ENCODE measurements at places on chromosomes 13 and 19.

DNA sequence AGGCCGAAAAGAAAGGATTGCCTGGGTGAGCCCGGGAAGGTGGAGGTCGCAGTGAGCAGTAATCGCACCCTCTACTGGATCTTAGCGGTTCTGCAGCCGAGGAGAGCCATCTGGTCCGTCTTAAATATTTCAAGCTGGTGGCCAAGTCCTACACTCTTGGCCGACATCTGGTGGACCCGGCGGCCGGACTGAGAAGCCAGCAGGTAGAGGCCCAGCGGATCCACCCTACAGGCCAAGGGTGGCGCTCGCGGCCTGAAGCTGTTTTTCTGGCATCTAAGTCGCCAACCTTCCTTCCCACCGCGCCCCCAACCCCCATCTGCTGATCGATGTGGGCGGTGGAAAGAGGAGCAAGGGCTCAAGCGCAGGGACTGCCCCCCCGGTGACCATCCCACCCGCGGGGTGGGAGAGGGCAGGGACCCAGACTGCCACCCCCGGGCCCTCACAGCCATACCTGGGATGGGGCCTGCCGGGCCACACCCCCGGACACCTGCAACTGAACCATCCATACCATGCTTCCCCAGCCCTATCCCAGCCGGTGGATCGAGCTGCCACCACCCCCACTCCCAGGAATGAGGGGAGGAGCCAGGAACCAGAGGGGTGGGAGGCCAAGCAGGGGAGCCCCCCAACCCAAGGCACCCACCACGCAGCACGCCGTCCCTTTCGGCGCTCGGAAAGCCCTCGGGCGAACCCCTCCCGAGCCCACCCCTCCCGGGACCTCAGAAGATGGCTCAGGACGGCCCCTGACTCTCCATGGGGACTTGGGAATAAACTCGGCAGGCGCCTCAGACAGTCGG, 46.3 kb upstream of the ZNF730 start:
- DNase-seq = no peak

- DNase-seq = no peak
These were observed 1.3 kb downstream of the BBC3 start for GRCh38 chr19:47229676-47230053.

DNA sequence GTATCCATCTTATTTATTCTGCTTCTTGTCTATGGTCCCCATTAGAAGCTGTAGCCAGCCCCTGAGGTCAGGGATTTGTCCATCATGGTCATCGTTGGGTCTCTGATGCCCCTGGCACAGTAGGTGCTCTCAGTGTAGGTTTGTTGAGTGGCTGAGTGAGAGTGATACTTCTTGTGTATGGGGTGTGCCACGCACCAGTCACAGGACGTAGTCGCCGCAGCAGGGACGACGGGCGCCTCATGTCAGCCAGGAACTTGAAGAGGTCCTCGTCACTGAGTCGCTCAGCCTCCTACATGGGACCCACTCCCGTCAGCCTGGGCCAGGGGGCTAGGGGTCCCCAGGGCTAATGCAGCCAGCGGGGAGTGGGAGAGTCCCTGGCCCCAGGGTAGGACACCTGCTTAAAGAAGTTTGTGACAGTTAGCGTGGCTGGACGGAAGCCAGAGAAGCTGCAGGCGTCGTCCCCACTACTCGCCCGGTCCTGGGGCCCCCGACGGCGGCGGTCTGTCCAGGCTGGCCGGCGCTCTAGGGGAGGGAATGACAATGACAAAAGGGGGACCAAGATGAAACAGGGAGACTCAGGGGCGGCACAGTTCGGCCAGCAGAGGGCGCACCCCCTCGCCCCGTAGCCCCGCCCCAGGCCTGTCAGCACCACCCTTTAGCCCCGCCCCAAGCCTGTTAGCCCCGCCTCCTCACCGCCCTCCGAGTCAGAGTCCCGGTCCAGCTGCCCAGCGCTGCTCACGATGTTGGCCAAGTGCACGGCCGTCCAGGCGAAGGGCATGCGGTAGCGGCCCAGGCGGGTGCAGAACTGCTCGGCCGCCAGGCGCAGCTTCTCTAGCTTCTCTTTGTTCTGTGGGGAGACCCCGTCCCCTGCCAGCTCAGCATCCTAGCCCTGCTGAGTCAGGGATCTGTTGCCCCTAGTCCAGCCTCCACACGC, 3.7 kb downstream of the ANGPTL8 start:
- DNase-seq = peak; percentile 54

DNA sequence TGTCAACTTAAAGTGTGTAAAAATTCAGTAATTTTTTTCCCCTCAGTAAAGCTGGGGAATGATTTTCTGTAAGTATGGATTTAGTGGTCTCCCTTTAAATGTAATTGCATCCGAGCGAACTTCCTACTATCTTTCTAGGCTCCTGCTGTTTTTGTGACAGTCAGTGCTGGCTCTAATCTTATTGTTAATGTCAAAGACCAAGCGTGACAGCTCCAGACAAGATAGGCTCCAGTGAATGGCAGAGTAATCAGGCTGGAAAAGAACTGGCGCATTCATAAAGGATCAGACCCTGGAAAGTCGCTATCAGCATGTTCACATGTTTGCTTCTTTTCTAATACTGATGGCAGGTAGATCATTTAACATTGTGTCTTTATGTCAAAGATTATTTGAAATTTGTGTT, 908.0 kb upstream of the ATXN8OS start:
- DNase-seq = no peak

GRCh38 chr13:106530980-106531481, 4.4 kb downstream of the EFNB2 start:
- DNase-seq = no peak

GRCh38 chr19:40806423-40807146, 7.6 kb downstream of the EGLN2 start:
- peak; percentile 46 for DNase-seq

DNA sequence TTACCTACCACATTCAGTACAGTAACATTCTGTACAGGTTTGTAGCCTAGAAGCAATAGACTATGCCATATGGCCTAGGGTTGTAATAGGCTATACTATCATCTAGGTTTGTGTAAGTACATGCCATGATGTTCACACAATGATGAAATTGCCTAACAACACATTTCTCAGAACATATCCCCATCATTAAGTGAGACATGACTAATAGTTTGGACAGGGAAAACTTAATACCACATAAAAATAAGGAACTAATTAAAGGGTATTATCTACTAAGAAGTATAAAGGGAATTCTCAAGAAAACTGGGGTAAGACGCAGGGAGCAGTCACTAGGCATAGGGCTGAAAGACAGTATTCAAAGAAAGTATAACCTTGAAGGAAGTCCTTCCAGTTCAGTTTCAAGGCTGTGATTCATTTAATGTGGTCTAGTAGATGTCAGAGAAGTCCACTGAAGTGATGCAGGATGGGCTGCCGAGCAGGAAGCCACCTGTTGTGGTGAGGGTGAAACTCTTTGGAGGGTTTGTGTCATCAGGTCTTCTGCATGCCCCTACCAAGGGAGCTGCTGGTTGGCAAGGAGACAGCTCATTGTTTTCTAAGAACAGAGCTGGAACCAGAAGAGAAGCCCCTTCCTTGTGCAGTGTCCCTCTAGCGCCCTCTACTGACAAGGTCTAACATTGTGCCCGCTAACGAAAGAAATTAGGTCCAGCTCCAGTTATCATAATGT, 122.9 kb downstream of the OLFM4 start:
- no peak for DNase-seq

GRCh38 chr13:32878163-32878562, 138.1 kb upstream of the KL start:
- no peak for DNase-seq

DNA sequence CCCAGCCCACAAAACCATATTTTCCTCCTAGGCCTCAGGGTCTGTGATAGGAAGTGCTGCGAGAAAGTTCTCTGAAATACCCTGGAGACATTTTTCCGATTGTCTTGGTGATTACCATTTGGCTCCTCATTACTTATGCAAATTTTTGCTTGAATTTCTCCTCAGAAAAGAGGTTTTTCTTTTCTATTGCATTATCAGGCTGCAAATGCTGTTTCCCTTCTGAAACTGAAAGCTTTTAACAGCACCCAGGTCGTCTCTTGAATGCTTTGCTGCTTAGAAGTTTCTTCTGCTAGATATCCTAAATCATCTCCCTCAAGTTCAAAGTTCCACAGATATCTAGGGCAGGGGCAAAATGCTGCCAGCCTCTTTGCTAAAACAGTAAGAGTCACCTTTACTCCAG, 434.2 kb downstream of the PCDH20 start:
- DNase-seq = no peak

- no peak for DNase-seq
These were observed 1152.9 kb downstream of the PCDH9 start for GRCh38 chr13:66077132-66077689.

- no peak for DNase-seq
These were observed 4.3 kb downstream of the RNU6-9 start for GRCh38 chr19:897442-898039.

DNA sequence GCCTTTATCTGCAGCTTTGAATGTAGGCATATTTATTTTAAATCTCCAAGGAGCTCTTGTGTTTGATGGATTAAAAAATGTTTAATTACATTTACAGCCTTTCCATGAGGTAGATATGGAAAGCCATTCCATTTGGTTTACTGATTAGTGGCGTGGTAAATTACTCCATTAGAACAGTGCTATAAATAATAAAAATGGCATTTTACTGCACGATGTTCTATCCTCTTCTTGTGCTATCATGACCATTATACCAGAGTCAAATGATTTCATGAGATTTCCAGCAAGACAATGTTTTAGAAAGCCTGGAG, 250.9 kb upstream of the HTR2A start:
- DNase-seq = no peak

DNA sequence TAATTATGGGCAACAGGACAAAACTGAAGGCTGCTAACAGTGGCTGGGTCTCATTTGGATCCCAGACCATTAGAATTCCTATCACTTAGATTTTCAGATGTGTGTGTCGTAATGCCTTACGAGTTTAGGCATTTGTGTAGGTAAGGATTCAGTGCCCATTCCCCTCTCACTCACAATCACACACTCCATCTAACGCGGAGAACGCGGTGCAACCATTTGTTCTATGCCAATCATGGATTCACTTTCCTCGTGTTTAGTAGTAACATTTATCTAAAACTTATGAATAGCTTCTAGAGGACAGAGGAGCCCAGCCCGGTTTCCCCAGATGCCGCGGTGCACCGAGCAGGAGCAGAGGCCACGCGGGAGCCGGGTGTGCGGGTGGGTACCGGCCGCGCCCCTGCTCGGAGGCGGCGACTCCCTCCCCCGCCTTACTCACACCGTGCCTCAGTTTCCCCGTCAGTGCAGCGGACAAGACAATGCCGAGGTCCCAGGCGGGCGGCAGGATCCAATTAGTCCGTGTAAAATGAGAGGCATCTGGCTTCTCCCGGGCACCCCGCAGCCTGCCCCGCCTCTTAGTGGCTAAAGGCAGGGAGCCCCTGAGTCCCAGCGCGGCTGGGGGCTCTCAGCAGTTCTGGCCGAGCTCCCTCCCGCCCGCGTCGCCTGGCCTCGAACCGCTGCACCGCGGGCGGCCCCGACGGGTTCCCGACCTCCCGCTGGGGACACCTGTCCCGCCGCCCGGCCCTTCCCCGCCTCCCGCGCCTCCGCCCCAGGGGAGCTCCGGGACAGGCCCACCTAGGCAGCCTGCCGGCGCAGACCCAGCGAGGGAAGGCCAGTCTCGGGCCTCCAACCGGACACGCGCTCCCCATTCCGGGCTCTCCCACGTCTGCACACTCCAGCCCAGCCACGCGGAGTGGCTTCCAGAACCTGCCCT, 5.9 kb upstream of the C1QTNF9B start:
- DNase-seq = no peak

DNA sequence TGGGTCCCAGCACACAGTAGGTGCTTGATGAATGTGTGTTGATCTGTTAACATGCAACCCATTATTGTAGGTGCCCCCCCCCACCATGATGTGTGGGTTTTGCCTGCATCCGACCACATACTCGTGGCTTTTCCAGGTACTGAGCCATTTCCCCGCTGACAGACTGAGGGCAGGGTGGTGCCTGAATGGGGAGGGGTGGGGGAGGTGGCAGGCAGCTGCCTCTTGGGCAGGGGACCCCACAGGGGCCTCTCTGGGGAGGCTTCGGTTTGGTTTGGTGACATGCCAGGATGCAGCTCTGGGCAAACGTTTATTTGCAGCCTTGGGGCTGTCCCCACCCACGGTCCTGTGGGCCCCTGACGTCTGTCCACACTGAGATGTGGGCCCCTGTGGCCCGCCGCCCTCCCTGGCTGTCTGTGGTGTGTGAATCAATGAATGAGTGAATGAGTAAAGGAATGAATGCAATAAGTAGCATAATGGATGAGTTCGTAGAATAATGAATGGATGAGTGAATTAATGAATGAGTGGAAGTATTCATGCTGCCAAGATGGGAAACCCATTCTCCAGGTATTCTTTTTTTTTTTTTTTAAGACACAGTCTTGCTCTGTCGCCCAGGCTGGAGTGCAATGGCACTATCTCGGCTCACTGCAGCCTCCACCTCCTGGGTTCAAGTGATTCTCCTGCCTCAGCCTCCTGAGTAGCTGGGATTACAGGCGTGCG, 9.0 kb upstream of the JUND start:
- no peak for DNase-seq

GRCh38 chr13:112842343-112842856, 126.6 kb upstream of the MCF2L start:
- DNase-seq = no peak

- DNase-seq = no peak
These were observed 135.6 kb downstream of the TM9SF2 start for GRCh38 chr13:99636728-99637353.

DNA sequence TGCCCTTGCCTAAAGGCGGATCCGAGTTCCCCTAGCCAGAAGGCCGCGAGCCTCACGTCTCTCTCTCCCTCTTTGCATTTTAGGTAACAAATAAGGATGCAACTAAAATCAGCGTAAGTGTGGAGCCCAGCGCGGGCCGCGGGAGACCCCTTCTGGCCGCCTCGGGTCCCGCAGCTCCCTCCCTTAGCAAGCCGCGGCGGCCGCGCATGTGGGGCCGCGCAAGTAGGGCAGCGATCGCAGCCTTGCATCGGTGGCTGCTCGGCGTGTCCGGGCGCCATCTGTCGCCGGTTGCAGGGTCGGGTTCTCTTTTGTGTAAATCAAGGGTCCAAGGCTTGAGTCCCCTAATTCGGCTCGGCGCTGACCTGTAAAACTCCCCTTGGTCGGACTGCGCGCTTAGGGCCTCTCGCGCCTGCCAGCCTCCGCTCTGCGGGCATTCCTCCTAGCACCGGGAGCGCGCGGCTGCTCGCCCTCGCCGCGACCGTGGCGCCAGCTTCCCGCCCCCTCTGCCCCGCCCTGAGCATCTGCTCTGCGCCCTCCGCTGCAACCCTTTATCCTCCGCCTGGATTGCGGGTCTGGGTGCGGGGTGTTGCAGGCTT, 2.7 kb downstream of the VSTM2B start:
- DNase-seq = no peak

GRCh38 chr13:31090096-31090495, 71.6 kb downstream of the HSPH1 start:
- DNase-seq = no peak

GRCh38 chr13:21837841-21838551, 167.1 kb downstream of the FGF9 start:
- DNase-seq = no peak

DNA sequence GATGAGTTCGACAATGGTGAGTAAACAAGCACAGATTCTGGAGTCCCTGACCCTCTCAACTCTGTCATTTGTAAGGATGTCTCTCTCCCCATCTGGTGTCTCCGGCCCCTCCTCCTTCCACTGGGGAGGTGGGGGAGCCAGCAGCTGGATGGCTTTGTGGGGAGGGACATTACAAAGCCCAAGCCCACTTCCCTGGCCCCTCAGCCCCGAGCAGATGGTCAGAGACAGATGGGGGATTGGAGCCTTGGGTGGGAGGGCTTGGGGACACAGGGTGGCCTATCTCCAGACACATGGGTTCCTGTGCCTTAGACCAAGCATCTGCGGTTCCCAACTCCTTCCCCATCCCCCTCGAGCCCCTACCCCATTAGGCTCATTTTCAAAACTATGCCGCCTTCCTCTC, 2.5 kb downstream of the TIMM50 start:
- no peak for DNase-seq

GRCh38 chr13:107069108-107069776, 501.3 kb upstream of the ARGLU1 start:
- DNase-seq = no peak

All from stimulated activated CD4-positive, alpha-beta T cell treated with anti-CD3 and anti-CD28 coated beads, Interleukin-1b, Interleukin-23, amount 100 ng/mL, for 1 hour (primary cell).